ENCODE measurements at places on chromosomes 7 and 10.

DNA sequence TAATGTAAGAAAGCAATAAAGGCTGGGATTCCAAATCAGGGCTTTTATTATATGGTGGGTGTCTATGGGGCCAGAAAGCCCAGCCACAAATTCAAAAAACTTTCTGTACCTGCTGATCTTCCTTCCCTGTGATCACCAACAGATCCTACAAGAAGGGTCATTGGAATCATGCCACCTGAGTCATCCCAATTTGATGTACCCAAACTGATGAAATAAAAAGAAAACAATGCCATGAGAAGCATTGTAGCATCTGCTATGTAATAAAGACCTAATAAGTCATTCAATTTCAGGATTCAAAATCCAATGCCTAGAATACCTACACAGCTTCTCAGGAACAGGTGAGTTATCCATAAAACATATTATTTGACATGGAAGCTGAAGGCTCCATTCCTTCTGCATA, 228.8 kb downstream of the DKK1 start:
- no peak for DNase-seq

GRCh38 chr10:110864662-110865140, 7.0 kb upstream of the PDCD4 start:
- DNase-seq = no peak

GRCh38 chr7:27102581-27103442, at the start of gene HOXA2:
TSS of gene HOXA2 (minus strand) at chr7:27102683. CDS start at chr7:27102500, 183 bp downstream.
- DNase-seq = peak; percentile 80

DNA sequence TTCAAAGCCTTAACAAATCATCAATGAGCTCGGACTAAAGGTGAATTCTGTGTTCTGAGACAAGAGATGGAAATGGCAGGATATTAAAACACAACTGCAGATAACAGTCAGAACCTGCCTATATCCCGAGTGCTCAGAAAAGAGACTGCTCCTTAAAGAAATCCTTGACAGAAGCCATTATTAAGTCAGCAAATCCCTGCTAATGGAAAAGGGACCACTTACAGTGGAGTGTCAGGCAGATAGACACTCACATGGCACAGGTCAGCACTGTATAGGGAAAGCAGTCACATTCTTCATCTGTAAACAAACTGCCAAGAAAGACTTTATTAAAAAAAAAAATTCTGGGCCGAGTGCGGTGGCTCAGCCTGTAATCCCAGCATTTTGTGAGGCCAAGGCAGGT, 147.5 kb upstream of the LRRTM3 start:
- DNase-seq = no peak

DNA sequence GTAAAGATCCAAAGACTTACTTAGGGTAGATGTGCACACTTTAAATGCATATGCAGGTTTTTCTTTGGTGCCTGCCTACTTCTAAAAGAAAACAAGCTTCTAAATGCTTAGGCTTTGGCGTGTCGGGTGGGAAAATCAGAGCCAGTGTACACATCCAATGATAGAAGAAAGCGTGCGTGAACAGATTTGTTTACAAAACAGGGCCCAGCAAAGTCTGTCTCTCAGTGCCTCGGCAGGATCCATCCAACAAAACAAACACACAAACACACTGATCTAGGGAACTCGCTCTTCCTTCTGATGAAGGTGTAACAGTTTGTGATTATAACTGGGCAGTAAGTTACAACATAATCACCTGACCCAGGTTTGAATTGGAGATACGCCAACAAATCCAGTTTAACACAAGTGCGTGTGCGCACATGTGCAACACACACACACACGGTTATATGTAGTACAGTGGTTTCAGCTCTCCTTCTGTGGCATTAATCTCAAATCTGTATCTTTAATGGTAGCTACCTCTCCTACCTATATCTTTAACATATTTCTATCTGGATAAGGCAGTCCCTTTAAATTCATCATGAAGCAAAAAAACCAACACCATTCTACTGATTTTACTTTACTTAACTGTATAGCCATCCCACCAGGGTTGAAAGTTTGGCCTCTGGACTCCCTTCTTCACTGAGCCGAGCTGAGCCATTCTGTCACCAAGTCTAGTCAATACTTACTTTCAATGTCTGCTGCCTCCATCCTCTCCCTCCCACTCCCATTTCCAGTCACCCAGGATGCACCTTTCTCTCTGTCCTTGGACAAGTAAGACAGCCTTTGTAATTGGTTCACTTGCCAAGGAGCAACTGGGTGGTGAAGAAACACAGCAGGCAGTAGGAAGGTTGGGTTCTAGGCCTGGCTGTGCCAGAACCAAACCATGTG, 184.4 kb upstream of the KLF14 start:
- DNase-seq = no peak

GRCh38 chr7:55127622-55128081, 108.8 kb downstream of the EGFR start:
- DNase-seq = no peak

- no peak for DNase-seq
Measured at GRCh38 chr7:114484226-114484625, 69.6 kb downstream of the FOXP2 start.

DNA sequence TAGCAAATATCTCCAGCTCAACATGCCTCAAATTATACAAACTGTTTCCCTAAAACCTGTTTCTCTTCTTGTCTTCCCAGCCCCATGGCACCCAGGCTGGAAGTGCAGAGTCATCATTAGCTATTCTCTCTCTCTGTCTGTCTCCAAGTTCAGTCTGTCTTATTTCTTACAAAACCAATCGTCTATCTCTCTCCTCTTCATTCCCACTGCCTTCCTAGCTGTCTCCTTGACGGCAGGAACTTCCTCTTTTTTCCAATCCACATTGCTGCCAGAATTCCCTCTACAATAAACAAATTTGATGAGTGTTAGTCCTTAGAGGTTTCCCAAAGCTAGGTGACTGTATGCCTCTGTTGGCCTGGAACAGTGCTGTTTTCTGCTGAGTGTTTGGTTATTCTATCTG, 14.9 kb upstream of the ZNRF2 start:
- DNase-seq = no peak

GRCh38 chr7:51349820-51350545, 33.4 kb upstream of the COBL start:
- peak; percentile 81 for DNase-seq

DNA sequence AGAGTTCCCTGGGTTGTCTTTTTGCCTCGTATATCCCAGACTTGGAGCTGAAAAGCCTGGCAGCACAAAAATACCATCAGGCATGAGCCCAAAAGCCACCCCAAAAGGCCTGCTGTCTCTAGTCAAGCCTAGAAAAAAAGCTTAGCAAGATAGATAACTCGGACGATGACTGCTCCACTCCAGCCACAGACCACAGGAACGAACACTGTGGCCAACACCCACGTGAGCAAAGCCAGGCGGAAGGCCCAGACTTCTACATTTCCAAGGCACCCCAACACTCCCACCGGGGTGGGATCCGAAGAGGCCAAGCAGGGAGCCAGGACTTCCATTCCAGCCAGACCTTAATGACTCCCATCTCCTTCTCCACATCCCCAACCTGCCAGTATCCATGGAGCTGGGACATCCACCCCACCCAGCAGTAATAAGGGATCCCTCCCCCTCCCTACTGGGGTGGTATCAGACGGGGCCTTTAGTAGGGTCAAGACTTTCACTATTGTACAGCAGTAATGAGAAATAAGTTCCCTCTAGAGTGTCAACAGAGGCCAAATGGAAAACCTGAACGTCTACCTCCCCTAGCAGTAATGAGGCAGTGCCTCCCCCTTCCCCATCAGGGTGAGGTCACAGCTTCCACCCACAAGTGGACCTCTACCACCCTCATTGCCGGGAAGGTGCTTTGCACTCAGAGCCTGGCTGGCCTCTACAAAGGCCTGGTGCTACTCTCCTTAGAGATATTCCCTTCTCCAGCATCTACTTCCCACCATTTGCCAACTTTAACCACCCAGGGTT, 23.0 kb downstream of the PRLHR start:
- no peak for DNase-seq

DNA sequence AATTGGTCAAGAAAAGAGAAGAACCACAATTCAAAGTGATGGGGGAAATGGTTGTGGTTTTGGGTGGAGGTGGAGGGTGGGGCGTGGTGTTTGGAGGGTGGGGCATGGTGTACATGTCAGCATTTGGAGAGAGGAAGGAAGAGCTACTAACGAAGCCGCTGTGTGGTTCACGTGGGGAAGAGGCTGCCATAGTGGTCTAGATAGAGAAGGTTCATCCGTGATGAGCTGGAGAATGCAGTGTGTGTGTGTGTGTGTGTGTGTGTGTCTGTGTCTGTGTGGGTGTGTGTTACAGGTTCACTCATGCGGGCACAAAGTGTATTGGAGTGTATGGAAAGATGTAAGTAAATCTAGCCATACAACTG, 6.1 kb upstream of the VCL start:
- DNase-seq = no peak

GRCh38 chr10:79323602-79324001, 23.7 kb upstream of the PPIF start:
- no peak for DNase-seq

- no peak for DNase-seq
Measured at GRCh38 chr7:151440799-151441445, 981 bp upstream of the CRYGN start.

Data from NCI-H526 (cell line).